Activated naive CD4-positive, alpha-beta T cell (primary cell): ENCODE measurements at places on chromosomes 4 and X.

DNA sequence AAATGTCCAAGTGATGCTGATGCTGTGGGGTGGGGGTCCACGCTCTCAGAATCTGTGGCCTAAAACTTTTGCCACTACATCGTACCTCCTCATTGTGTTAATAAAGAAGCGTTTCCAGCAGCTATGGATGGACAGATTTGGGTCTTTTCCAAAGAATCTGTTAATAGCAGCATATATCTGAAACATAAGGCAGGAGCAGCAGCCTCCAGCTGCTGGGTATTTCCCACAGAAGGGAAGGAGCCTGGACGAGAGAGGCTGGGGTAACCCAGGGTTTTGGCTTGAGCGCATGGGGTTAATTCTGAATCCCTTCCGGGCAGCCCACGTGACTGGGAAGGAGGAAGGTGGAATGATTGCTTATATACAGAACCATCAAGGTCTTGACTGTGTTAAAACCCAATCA lies 332.4 kb downstream of the BCOR start:
- no peak for DNase-seq

GRCh38 chr4:155371432-155372043 lies 5.2 kb downstream of the MAP9 start:
- DNase-seq = no peak

DNA sequence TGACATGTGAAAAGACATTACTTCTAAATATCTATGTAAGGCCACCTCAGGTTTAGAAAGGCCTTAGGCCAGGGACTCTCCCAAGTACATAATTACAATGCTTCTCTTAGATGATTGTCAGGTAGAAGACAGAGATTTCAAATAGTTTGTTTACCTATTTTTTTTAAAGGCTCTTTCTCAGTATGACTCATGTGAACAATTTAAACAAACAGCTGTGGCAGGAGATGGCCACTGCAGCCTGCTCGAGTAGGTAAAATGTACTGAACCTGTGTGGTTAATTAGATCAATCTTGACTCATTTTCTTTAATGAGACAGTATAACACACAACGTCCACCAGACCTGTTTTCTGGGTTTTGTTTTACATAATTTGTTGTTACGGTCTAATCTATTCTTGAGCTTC lies 50.2 kb downstream of the LEF1 start:
- DNase-seq = no peak

- DNase-seq = no peak
Observed at GRCh38 chr4:140100771-140101170, 53.2 kb downstream of the MAML3 start.

DNA sequence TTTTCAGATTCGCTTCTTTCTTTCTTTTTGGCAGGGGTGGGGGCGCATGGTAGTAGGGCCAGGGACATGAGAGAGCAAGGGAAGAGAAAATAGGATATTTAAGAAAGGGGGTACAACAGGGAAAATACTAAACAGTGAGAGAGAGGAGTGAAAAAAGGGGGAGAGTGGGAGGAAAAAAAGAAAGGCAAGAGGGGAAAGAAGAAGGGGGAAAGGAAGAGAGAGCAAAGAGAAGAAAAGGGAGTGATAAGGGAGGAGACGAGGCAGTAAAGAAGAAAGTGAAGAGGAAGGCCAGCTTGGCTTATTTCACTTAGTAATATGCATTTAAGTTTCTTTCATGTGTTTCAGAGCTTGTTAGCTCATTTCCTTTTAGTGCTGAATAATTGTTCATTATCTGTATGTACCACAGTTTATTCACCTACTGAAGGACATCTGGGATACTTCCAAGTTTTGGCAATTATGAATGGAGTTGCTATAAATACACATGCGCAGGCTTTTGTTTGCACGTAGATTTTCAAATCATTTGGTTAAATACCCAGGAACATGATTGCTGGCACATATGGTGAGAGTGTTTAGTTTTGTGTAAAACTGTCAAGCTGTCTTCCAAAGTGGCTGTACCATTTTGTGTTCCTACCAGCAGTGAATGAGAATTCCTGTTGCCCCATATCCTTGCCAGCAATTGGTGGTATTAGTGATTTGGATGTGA lies 37.3 kb downstream of the CASP6 start:
- no peak for DNase-seq

GRCh38 chr4:156154978-156155377 lies 201.3 kb upstream of the CTSO start:
- DNase-seq = no peak

- no peak for DNase-seq
Observed at GRCh38 chr4:177066746-177067145, 242.9 kb upstream of the NEIL3 start.

DNA sequence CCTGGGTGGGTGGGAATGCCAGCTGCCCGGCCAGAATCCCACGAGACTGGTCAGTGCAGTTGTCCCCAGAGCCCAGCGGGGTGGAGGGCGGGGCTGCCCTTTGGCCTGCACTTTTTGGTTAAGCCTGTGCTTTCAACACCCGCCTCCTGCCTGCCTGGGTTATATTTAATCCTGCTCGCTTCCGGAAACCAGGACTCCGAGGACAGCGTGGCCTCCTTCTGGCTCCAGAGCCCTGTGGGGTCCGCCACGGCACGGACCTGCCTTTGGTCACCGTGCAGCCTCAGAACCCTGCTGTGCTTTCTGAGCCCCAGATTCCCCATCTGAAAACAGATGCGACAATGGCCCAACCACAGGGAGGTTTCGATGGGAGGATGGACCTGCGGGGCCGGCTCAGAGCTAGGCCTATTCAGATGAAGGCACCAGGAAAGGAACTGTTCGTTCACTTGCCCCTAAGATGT lies 29.4 kb upstream of the KIAA0232 start:
- DNase-seq = no peak

DNA sequence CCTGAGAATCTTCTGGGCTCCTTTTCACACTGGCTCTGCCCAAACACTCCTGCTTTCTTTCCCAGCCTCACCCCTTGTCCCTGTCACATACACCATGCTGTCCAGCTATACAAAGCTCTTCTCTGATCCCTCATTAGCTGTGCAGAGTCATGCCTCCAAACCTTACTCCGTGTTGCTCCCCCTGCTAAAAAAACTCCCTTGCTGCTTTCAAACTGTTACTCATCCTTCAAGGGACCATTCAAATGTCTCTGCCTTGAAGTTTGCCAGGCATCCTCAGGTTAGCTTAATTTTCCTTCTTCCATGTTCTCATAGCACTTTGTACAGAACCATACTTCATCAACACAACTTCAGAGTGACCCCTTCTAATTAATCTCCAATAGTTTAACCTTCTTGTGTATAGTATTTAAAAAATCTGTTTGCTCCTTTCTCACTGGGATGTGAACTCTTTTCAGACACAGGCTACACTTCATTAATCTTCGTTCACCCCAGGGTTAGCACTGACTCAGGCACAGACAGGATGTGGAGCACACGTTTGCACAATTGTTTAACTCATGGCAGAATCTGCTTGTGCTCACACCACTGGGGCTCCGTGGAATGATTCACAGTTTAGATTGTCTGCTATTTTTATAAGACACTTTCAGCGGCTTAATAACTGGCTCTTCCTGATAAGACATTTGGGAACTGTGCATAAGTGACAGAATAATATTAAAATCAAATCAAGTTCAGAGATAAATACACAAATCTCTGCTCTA lies 21.4 kb upstream of the SEL1L3 start:
- DNase-seq = no peak

DNA sequence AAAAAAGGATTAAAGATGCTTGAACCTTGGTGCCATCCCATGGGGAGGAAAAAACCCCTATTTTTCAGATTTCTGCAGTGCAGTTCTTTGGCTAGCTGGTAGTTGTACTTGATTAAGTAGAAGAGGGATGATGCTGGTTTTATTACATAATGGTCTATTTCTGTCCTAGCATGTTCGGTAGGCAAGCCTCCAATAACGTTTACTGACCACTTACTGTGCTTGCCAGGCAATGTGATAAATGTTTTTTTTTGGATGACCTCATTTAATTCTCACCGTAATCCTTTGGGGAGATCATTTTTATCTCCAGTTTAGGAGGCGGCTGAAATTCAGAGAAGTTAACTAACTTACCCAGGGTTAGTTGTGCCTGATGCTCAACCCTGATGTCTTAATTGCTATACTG lies 92.1 kb upstream of the RPA4 start:
- no peak for DNase-seq

DNA sequence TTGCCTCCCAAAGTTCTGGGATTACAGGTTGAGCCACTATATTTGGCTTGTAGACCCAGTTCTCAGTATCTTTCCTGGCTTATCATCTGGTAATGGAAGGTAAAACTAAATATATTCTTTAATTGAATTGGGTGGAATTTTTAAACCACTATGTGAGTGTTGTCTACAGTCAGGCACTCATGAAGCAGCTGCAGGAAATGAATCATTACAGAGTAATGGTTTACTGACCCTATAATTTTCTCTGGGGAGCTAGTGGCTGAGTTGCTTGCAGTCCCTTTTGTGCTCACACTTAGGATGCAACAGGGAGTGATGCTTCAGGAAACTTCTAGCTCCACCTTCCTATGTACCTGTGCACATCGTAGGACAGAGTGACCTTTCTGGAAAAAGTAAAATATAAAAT lies 4.1 kb upstream of the UGT2B7 start:
- DNase-seq = no peak

GRCh38 chrX:83508526-83509253 lies 600 bp downstream of the POU3F4 start:
- no peak for DNase-seq

DNA sequence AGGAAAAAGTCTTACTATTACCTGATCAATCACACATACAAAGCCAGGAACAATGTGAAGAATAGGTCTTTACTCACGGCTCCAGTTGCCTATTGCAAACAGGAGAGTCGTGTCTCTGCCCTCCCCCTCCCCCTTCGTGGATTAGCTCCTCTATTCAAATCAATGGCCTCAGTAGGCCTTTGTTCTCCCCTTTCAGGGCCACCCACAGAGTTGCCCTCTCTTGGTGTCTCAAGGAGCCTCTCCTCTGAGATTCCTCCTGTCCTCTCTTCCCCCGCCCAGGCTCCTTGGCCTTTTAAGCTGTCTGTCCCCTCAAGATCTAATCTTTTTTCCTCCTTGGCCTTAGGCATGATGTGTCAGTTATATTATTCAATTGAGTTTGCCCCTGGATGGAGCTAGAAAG lies 107.2 kb upstream of the NALF2 start:
- DNase-seq = no peak

- no peak for DNase-seq
Observed at GRCh38 chr4:122221322-122221721, 69.2 kb downstream of the BLTP1 start.

GRCh38 chr4:101005659-101006058 lies 341.7 kb downstream of the PPP3CA start:
- no peak for DNase-seq

GRCh38 chr4:97404876-97405523 lies 738.3 kb downstream of the STPG2 start:
- DNase-seq = no peak

DNA sequence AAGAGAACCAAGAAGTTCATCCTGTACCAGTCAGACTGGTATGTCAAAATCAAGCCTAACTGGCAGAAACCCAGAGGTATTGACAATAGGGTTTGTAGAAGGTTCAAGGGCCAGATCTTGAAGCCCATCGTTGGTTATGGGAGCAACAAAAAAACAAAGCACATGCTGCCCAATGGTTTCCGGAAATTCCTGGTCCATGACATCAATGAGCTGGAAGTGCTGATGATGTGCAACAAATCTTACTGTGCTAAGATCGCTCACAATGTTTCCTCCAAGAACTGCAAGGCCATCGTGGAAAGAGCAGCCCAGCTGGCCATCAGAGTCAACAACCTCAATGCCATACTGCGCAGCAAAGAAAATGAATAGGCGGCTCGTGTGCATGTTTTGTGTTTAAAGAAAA lies 172.7 kb upstream of the MED14 start:
- no peak for DNase-seq

GRCh38 chr4:142598132-142598531 lies 248.0 kb downstream of the INPP4B start:
- DNase-seq = no peak

DNA sequence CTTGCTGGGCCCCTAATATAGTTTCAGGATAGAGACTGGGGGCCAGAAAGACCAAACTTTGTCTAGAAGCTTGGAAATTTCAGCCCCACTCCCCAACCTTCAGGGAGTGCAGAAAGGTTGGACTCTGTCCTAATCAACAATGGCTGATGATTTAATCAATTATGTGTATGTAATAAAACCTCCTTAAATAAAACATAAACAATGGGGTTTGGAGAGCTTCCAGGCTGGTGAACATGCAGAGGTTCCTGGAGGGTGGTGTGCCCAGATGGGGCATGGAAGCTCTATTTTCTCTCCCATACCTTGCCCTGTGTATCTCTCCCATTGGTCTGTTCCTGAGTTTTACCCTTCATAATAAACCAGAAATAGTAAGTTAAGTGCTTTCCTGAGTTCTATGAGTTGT lies 174.2 kb downstream of the GC start:
- no peak for DNase-seq

DNA sequence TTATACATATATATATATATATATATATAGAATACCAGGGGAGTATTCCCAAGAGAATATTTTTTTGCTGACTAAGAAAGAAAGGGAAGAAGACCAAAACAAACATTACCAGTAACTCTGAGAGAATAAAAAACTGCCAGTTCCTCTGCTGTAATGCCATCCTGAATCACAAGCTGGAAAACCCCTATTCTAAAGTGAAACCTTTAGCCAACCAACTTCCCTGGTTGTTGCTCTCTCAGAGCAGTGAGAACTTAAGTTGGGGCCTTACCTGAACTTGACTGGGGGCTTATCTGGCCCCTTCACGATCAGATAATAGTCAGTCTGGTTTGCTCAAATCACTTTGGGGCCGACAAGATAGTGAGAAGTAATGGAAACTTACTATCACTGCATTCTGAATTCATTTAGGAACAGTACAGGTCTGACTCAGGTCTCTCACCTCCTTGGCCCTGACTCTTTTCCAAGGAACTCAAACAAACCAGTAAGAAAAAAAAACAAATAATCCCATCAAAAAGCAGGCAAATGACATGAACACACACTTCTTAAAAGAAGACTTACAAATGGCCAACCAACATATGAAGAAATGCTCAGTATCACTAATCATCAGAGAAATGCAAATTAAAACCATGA lies 62.5 kb downstream of the CD40LG start:
- no peak for DNase-seq

DNA sequence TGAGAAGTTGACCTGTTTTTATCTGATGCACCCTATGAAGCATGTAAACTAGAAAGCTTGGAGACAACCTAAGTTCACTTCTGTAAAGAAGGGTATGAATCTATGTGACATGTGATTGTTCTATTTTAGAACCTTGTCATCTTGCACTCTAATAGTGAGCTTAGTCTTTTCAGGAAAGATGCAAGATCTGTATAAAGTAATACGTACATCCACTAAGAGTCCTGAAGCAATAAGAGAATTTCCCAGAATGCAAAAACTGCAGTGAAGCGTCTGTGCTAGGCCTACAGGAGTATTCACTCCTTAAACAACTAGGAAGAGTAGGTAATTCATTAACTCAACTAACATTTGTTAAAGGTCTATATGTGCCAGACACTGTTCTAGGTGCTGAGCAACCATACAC lies 23.3 kb upstream of the NDP start:
- no peak for DNase-seq

- no peak for DNase-seq
Observed at GRCh38 chrX:133606990-133607389, 191.7 kb upstream of the GPC4 start.

- DNase-seq = no peak
Observed at GRCh38 chr4:47490550-47490949, 5.5 kb downstream of the ATP10D start.
